CD8-positive, alpha-beta memory T cell (primary cell): ENCODE measurements at places on chromosomes 13 and 19.

GRCh38 chr13:109275139-109275745 lies 511.1 kb downstream of the IRS2 start:
- no peak for DNase-seq

- DNase-seq = peak; percentile 71
Measured at GRCh38 chr13:46679369-46680120, 117.4 kb downstream of the ESD start.

DNA sequence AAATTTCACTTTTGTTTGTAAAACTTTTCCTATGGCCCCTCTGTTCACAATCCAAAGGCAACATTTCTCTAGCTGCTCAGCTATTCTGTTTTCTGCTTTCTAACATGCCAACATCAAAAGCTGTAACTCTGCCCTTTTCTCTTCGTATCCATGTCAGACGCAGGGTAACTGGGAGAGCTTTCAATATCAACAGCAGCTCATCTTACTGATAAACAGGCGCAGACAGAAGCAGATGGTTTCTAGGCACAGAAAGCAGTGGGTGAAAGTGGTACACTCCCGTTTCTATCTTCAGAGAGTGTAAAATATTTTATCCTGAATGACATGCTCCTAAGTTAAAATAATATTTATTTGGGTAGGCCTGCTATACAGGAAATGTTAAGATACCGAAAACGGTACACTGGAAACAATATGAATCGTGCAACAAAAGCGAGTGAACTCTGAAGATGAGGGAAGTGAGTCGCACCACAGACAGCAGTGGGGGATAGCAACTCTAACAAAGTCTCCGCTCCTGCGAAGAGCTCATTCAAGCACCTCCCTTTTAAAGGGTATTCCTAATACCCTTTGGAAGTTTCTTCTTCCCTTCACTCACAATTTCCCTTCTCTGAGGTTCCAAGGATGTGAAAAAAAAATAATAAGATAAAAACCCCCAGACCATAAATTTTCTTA lies 798.3 kb downstream of the GPC5 start:
- no peak for DNase-seq

- no peak for DNase-seq
Measured at GRCh38 chr13:100630555-100630954, 42.0 kb upstream of the GGACT start.

- no peak for DNase-seq
Measured at GRCh38 chr13:80814541-80814940, 473.6 kb upstream of the SPRY2 start.

DNA sequence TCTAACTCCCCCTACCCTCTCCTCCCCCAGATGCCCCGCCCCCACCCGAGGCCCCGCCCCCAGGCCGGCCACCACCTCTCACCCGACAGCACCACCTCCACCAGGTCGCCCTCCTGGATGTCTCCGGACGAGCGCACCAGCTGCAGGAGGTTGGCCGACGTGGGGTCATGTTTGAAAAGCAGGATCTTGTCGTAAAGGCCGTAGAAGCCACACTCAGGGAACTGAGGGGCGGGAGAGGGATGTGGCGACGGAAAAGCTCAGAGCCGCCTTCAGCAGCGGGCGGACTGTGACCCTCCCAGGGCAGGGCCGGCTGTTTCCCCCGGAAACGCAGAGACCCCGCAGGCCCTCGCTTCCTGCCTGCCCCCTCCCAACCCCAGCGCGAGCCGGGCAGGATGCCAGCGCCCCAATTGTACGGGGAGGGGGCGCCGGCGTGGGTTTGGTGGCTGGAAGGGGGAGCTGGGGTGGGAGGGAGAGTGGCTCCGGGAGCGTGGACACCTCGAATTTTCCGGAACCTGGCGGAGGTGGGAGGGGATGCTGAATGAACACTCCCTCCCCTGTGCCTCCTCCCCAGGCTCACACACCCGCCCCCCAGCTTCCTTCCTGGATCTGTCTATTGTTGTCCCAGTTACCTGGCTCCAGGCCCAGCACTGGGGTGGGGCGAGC lies 3.0 kb downstream of the PRKD2 start:
- DNase-seq = peak; percentile 77

- no peak for DNase-seq
Measured at GRCh38 chr19:38878575-38879399, 712 bp upstream of the RINL start.

- no peak for DNase-seq
Measured at GRCh38 chr19:23222998-23223652, 27.1 kb downstream of the ZNF724 start.

DNA sequence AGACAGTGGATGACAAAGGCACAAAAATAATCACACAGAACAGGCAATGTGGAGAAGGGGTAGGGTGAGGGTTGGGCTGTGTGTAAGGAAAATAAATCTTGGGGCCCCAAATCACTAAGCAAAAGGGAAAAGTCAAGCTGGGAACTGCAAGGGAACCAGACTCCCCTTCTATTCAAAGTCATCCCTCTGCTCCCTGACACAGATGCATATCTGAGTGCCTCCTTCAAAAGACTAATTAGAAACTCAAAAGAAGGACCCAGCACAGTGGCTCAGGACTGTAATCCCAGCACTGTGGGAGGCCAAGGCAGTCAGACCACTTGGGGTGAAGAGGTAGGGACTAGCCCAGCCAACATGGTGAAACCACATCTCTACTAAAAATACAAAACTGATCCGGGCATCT lies 18.3 kb downstream of the ZNF611 start:
- DNase-seq = no peak

DNA sequence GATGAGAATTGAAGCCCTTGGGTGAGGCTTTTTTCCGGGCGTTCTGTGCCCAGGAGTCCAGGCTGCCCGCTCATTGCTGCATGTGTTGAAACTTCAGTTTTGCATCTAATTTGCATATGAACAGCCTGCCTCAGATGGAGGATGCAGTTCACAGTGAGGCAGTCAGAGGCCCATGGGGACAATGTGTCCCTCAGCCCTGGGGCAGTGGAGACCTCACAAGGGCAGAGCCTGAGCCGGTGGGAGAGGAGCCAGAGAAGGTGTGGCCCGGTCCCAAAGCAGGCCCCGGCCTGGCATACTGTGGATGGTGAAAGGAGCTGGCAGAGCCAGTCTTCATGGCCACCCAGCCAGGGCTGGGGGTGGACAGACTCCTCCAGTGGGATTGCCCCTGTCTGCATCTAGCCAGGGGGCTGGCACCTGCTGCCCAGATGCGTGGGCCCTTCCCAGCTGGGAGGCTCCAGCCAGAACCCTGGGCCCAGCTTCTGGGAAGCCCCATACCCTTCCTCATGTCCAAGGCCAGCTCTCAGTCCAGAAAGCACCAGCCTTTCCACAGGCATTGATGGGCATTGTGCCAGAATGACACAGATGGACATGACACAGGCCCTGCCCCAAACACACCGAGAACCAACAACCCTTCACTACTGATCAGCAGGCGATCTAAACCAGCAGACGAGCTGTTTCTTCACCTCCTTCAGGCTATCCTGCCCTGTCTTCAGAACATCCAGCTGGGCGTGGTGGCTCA lies 32.9 kb upstream of the KCTD15 start:
- DNase-seq = no peak

DNA sequence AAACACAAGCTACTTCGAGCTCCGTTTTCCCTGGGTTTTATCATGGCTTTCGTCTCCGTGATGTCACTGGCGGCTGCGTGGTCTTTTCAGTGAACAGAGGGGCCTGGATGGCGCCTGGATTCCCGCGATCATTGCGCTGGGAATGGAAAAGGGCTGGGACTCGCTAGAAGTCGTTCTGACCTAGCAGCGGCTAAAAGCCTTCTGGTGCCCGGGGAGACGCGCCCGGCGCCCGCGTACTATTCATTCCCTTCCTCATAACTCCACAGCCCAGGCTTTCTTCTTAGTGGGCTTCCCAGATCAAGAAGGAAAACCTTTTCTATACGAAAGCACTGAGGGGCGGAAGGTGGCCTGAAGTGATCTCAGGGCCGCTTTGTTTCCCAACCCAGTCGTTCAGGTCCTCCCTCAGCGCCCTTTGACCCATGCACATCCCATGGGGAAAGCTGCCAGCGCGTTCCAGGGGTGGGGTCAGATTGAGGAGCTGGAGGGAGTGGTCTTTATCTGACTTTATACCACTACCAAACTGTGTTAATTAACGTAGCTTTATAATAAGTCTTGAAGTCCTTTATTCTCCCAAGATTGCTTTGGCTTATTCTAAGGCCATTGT lies 96.6 kb downstream of the ELF1 start:
- no peak for DNase-seq
